Nasal cavity respiratory epithelium epithelial cell of viscerocranial mucosa (primary cell): ENCODE measurements at places on chromosomes 3 and 15. TPM values are rescaled to one million over a fixed set of nuclear protein-coding genes. Genes with fewer than 3 reads are reported as not detected.

TMEM89 gene
- not detected in 2 replicates for total RNA-seq

ARID3B gene
- total RNA-seq, result 5.5 and 8.6 TPM in 2 replicates

GP9 gene
- total RNA-seq, result not detected in 2 replicates

RLBP1 gene
- total RNA-seq, result 0.28 TPM in 1 of 2 replicates, not detected in the other

MCF2L2 gene
- total RNA-seq, result 0.14 and 0.68 TPM in 2 replicates

CD200R1 gene
- total RNA-seq, result under 0.01 and 0.07 TPM in 2 replicates

SHC4 gene
- under 0.01 and 0.50 TPM in 2 replicates for total RNA-seq

ST3GAL6 gene
- total RNA-seq, result 1.4 and 4.3 TPM in 2 replicates

TMEM62 gene
- total RNA-seq, result 18.8 and 21.2 TPM in 2 replicates

NAA80 gene
- 2.7 and 2.9 TPM in 2 replicates for total RNA-seq

GOLGA6B gene
- total RNA-seq, result not detected in 2 replicates

FEZF2 gene
- not detected in 2 replicates for total RNA-seq

SNAP23 gene
- total RNA-seq, result 46.8 and 62.5 TPM in 2 replicates

ALDH1A3 gene
- total RNA-seq, result 277 and 355 TPM in 2 replicates

CSPG5 gene
- 0.36 and 1.7 TPM in 2 replicates for total RNA-seq

ARPIN gene
- total RNA-seq, result 5.1 and 18.2 TPM in 2 replicates

GRK7 gene
- total RNA-seq, result 0.07 TPM in 1 of 2 replicates, not detected in the other
